ENCODE measurements at places on chromosomes 2 and 18.

- no peak for DNase-seq
Measured at GRCh38 chr2:24237313-24237712, 62.5 kb downstream of the FAM228A start.

DNA sequence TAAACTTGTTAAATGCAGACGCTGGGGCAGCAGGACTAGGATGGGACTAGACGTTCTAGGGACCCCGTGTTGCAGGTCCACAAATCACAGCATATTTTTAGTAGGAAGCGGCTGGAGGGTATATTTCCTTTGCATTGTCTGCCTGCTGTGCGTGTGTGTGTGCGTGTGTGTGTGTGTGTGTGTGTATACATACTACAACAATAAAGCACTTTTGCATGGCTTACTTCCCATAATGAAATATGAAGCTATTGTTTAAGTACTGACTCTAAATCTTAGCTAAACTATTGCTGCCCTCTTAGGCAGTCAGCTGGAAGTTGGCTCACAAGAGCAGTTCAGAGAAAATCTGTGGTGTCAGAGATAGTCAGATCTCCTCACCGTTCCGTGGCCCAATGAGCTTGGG is 133.4 kb downstream of the CABLES1 start:
- DNase-seq: no peak

DNA sequence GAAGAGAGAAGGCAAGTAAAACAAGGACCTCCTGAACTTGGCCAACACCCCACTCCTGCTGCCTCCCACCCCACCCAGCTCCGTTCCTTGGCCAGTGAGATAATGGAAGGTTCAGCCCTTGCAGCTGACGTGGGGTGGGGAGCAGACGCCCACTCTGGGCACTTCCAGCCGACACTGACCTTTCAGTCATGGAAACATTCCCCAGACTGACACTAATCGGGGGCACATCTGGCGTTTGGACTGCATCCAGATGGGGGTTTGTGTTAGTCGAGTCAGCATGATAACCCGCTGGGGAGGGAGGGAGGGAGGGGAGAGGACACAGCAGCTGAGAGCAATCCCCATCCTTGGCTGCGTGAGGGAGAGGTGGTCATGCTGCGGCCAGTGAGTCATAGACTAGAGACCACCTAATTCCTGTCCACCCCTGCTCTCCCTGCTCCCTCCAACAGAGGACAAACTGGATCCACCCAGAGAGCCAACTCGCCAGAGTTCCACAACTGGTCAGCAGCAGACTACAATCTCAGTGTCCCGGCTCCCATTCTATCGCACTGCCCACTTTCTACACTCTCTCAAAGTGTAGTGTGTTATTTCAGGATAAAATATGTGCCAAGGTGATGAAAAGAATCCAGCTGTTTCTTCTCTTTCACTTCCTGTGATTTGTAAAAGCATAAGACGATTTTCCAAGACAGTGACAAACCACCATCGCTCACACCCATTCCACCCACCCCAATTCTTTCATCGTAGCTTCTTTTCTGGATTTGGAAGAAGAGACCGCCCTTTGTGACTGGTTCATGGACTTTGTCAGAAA is 115.4 kb upstream of the PKDCC start:
- DNase-seq: no peak

DNA sequence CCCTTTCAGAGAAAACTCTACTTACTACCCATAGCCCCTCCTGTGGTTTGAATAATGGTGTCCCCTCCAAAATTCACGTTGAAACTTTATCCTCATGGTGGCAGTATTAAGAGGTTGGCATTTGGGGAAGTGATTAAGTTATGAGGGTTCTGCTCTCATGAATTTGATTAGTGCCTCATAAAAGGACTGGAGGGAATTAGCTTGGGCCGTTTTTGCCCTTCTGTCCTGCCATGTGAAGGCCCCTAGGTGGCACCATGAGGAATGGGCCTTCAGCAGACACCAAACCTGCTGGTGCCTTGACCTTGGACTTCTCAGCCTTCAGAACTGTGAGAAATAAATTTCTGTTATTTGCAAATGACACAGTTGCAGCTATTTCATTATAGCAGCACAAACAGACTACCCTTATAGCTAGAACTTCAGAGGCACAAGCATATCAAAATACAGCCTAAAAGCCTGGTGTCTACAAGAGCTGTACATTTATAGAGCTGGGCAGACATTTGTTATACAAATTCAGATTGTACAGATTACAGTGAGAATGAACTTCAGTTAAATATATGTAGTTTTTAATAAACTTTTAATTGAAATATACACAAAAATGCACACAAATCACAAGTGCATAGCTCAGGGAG is 2.6 kb upstream of the PTPN2 start:
- peak; percentile 41 for DNase-seq

- DNase-seq: no peak
Measured at GRCh38 chr2:239684996-239685395, 284.2 kb upstream of the HDAC4 start.

DNA sequence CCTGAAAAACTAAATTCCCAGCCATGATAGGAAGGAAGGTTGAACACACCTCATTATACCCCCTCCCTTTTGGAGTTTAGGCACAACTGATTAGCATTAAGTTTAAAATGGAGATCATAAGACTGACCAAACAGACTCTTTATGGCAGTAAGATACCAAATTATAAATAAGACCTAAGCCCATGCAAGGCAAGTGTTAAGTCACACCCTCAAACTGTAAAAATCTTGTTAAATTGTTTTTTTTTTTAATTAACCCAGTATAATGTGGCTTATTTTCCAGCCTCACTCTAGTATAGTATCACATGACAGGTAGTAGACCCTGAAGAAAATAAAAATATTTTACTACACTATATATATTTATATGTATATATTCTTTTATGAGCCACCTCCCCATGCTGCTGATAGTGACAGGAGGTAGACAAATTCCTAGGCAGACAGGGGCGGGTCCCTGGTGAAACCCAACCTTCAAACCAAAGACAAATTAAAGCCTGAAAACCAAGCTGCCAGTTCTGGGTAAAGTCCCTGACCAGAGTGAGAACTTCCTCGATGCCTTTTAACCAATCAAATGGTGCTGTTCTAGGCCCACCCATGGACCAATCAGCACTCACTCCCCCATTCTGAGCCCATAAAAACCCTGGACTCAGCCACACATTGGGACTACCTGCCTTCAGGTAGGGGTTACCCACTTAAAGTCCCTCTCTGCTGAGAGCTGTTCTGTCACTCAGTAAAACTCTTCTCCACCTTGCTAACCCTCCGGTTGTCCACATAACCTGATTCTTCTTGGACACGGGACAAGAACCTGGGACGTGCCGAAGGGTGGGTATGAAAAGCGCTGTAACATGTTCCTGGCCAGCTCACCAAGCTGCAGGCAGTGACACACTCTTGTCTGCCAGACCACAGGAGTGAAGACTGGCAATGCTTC is 123.9 kb upstream of the B3GNT2 start:
- no peak for DNase-seq

DNA sequence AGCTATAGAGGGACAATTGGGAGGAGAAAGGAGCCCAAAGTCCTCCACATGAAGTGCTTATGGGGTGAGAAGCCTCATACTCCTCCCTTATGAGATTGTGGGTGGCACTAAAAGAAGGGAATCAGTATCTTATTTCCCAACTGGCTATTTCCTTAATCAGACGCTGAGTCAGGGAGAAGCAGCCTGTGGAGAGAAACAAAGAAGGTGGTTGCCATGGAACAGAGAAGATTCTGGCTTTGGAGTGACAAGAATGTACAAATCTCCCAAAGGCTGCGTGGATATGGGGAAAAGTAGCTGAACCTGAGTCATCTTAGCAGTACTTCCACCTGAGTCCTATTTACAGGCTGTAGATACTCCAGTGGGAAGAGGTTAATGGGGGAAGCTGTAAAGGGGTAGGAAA is 115.8 kb upstream of the CWC22 start:
- peak; percentile 86 for DNase-seq

GRCh38 chr18:45227001-45227742 is 388.1 kb upstream of the SLC14A2 start:
- DNase-seq: no peak

DNA sequence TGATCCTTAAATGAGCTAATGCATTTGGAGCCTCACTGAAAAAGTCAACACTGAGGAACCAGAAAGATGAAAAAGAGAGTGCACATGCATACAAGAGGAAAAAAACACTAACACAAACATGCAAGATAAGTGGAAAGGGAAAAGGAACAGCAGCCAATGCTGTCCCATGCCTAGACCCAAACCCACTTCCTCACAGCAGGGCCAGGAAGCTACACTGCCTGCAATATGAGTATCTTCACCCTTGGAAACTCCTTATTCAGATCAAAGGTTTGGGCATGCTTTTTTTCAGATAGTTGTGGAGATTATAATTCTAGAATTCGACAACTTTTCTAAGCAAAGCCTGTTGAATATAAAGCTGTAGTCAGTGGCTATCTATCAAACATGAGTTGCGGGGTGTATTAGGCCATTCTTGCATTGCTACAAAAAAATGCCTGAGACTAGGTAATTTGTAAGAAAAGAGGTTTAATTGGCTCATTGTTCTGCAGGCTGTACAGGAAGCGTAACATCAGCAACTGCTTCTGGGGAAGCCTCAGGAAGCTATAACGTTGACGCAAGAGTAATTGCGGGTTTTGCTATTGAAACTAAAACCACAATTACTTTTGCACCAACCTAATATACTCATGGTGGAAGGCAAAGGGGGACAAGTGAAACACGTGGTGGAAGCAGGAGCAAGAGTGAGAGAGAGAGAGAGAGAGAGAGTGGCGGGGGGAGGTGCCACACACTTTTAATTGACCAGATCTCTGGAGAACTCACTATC is 138.2 kb downstream of the MBD2 start:
- DNase-seq: no peak

DNA sequence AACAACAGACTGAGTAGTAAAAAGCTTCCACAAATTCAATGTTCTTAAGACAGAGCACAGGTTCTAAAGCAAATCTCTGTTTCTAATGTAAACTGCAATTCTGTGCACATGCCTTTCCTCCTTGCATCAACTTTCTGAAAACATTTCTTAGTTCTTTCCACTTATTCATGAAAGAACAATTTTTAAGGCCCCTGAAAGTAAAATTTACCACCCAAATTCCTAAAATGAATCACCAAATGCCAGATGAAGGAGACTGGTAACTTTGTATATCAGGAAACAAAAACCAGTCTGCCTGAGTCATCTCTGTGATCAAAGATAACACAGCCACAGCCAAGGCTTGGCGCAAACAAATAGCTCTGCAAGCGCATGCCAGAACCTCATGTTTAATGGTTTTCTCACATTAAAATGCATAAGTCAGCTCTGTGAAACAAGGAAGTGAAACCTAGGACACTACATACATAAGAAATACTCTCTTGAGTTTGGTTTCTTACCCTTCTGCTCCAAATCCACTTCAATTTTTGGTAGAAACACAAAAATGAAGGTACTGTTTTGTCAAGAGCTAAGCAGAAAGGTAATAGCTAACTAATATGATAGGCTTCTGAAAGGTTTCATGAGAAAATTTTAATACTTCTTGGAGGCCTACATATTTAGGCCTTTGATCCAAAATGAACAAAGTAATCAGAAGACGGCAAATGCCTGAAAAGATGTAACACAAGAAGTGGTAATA is 169.4 kb downstream of the THADA start:
- DNase-seq: peak; percentile 96

GRCh38 chr2:105865222-105865913 is 120.7 kb downstream of the NCK2 start:
- DNase-seq: peak; percentile 42

DNA sequence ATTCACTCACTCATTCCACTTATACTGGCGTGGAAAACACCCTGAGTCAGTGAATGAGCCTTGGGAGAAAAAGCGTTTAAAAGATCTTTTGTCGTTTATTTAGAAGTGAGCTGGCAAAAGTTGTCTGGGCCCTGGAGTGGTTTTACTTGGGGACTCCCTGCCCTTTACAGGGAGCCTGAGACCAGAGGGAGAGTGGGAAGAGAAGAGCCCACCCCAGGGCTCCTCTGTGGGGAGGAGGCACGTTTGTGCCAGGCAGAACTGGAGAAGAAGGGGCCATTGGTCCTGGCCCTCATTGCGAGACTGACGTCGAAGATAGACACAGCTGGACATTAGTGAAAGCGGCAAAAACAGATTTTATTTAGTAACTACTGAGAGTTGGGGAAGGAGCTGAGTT is 25.7 kb downstream of the DCDC2C start:
- DNase-seq: no peak

DNA sequence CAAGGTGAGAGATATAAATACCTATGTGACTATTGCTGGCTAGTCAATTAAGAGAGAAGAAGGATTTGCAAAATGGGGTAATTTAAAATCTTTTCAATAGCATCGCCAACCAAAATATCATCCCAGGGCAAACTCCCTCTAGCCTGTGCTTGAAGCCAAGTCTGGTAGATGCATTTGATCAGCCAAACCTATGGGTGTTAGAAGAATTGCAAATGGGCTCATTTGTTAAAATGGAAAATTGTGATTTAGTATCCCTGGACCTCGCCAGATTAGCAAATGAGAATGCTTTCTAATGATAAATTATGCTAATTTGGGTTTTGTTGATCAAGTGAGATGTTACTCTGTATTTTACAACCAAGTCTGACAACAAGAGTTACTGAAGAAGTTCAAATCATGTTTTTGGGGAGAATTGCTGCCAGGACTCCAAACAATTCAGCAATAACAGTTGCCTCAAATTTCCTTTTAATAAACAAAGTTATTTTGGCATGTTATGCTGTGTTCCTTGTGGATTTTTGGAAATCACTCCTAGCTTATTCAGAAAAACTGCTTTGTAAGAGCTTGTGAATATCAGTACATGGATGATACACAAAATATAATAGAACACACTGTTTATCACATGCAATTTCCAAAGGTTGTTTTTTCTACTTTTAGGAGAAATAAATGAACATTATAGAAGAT is 272.5 kb upstream of the PARD3B start:
- DNase-seq: no peak

GRCh38 chr2:163044114-163044513 is 205.5 kb upstream of the KCNH7 start:
- DNase-seq: peak; percentile 34

- no peak for DNase-seq
Measured at GRCh38 chr2:59080451-59081181, 839.5 kb upstream of the FANCL start.

GRCh38 chr2:127014630-127015029 is 92.3 kb downstream of the BIN1 start:
- DNase-seq: peak; percentile 98

DNA sequence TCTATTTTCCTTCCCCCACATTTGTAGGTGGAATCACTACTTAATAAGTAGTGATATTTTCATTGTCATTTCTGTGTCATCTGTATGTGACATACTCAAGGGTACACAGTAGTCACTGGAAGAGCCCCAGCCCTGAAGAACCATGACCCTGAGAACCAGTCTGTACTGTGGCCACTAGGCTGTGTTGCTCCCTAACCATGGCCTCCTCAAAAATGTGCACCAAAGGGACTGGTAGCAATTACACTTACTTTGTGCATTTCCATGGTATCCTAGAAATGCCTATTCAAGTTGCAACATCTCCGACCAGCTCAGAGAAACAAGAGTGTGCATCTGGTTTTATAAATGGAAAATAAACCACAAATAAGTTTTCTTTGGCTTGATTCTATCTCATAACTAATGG is 155.1 kb downstream of the DOCK10 start:
- peak; percentile 10 for DNase-seq

All from epithelial cell of esophagus (primary cell).